ENCODE measurements at places on chromosomes 16 and 17. TPM values are rescaled to one million over a fixed set of nuclear protein-coding genes. Genes with fewer than 3 reads are reported as not detected.

- DNase-seq, result no peak
Measured at GRCh38 chr17:77257169-77257568, 116.4 kb downstream of the SEC14L1 start.

Gene ZNF594
- 7.2 TPM for total RNA-seq

GRCh38 chr17:21300601-21301571 lies 16.4 kb downstream of the MAP2K3 start:
- no peak for DNase-seq

DNA sequence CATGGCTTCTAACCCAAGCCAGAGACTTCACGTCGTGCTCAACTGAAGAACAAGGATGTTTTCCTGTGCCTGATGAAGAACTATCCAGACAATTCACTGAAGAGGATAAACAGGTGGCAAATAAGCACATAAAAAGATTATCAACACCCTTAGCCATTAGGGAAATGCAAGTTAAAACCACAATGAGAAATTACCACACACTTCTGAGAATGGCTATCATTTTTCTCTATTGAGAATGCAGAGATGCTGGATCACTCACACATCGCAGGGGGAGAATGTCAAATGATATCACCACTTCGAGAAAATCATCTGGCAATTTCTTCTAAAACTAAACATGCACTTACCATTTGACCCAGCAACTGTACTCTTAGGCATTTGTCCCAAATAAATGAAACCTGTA lies 162.8 kb downstream of the IRX3 start:
- DNase-seq, result no peak

Gene DYNLL2
- 9.1 TPM for total RNA-seq

DNA sequence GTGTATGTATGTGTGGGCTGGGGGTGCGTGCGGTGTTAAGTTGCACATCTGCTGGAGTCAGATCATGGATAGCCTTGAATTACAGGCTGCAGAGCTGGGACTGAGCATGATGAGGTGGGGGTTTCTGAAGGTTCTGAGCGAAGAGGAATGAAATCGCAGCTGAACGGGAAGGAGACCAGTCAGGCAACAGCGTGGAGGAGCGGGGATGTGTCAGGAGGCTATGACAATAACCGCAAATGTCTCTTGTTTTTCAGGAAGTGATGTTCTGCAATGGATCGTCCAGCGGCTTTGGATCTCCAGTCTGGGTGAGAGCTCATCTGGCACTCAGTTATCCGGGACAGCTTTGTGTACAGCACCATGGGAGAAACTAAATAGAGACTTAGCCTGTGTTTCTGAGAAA lies 20.9 kb downstream of the RGS9 start:
- no peak for DNase-seq

- DNase-seq, result no peak
Measured at GRCh38 chr17:28474111-28474531, 677 bp downstream of the SLC13A2 start.

- DNase-seq, result no peak
Measured at GRCh38 chr16:5634666-5635180, 537.1 kb upstream of the EEF2KMT start.

Gene VWA3A
- total RNA-seq, result not detected

GRCh38 chr17:77332981-77333685 lies 192.4 kb downstream of the SEC14L1 start:
- peak; percentile 92 for DNase-seq

Gene SLC7A6
- 25.0 TPM for total RNA-seq

GRCh38 chr17:77696151-77696720 lies 262.3 kb upstream of the TNRC6C start:
- DNase-seq, result no peak

GRCh38 chr16:12708266-12708665 lies 95.4 kb downstream of the CPPED1 start:
- no peak for DNase-seq

DNA sequence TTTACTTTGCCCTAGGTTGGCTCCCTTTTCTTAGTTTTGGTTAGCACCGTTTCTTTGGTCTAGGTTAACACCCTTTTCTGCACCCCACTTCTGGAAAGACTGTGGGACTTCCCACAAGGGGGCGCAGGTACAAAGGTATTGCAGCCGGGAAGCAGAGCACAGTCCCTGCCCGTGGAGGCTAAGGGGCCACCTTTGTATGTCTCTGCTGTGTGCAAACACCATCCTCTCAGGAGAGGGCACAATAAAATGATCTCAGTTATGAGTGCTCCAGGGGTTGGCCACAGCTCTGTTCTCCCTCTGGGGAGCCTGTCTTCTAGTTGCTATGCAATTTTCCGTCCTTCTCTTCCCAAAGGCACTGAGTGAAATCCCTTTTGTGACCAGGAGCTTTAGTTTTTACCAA lies 28.4 kb upstream of the TMC5 start:
- no peak for DNase-seq

- no peak for DNase-seq
Measured at GRCh38 chr16:69893106-69893505, 58.0 kb upstream of the CLEC18A start.

DNA sequence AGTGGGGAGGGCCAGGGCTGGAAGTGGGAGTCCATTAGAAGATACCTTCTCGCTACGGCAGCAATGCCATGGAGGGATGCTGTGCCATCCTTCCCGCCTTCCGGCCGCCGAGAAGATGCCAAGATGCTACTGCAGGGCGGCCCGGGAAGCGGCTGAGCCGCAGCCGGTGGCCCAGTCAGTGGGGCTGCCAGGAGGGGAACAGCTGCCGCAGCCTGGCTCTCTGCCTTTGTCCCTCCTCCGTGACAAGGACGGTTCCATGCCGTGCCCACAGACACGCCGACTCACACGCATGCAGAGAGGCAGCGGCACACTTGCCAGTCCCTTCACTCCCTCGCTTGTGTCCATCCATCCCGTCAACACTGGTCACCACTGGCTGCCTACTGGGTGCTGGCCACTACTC lies 20.2 kb upstream of the NCBP3 start:
- no peak for DNase-seq

GRCh38 chr16:24754543-24754942 lies 25.1 kb downstream of the TNRC6A start:
- DNase-seq, result no peak

GRCh38 chr17:57017625-57018024 lies 39.7 kb downstream of the SCPEP1 start:
- DNase-seq, result no peak

DNA sequence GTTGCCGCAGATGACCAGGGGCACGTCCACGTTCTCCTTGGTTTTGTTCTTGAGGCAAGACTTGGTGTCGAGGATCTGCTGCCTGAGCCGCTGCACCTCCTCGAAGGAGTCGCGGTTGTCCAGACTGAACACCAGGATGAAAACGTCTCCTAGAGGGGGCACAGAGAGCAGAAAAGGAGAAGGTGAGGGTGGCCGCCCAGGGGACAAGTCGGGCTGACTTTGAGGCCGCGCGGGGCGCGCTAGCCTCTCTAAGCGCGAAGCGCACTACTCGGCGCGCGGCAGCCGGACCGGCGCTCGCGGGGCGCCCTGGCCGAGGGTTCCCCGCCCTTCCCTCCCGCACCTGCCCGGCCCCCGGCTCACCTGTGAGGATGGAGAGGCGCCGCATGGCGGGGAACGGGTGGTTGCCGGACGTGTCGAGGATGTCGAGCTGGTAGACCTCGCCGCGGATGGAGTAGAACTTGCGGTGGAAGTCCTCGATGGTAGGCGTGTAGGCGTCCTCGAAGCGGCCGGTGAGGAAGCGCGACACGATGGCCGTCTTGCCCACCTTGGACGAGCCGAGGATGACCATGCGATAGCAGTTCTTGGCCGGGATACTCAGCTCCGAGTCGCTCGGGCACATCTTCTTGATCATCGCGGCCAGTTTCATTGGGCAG lies 533 bp downstream of the RASD1 start:
- DNase-seq, result peak; percentile 4

Gene CRYM
- not detected for total RNA-seq

Gene ABCA3
- 0.18 TPM for total RNA-seq

DNA sequence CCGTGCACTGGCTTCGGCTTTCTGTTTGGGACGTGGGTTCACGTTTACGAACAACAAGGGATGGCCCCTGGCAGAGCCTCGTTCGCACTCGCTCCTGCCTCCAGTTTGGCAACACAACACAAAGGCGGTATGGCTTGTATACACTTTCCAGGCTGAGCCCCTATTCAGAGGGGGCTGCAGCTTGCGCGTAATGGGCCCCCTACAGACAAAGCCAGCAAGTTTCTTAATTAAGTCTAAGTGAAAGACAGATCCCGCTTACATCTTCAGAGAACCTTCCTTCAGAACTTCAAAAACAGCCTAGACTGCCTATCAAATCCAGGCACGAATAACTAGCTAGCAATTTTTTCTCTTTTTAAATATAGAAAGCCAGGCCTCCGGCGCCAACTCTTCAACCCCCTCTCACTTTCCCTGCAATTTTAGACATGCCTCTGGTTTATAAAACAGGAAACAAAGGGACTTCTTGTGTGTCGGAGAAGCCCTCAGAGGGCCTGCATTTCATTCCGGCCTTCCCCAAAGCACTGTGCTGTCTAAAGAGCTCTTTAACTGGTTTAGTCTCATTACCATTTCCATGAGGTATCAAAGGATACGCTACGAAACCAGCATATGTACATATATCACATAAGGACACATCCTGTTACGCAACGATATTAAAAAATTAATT lies 244.9 kb downstream of the STX8 start:
- DNase-seq, result no peak

DNA sequence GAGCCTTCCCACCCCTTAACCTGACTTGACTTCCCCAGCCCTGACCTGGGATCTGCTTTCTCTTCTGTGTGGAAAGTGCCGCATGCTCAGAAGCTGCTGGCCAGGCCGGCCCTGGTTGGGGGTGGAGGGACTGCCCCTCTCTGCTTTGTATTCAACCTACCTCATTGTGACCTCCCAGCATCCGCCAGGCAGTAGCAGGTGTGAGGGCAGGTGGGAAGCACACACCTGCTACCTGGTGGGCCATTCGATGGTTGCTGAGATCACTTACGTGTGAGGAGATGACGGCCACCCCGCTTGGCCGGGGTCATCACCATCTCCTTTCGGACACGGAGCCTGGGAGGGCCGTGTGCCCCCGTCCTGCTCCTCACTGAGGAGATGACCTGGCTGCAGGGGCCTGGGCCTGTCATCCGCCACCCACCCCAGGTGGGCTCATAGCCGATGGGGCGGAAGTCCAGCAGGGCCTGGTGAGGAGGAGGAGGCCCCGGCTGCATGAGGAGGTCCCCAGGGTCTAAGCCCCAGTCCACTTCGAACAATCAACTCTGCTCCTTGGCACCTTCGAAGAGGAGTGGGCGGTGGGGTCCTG lies 7.1 kb downstream of the CPNE7 start:
- DNase-seq, result no peak

Gene TMEM107
- total RNA-seq, result 14.3 TPM

- no peak for DNase-seq
Measured at GRCh38 chr17:58306131-58306951, 22.3 kb downstream of the TSPOAP1 start.

GRCh38 chr16:4212934-4213296 lies 29.0 kb downstream of the SRL start:
- peak; percentile 61 for DNase-seq

Gene PLA2G15
- 19.5 TPM for total RNA-seq

Gene IGSF6
- total RNA-seq, result not detected
